Astrocyte (in vitro differentiated cells and primary cell): ENCODE measurements at places on chromosomes 11 and 22. TPM values are rescaled to one million over a fixed set of nuclear protein-coding genes. Genes with fewer than 3 reads are reported as not detected.

DNA sequence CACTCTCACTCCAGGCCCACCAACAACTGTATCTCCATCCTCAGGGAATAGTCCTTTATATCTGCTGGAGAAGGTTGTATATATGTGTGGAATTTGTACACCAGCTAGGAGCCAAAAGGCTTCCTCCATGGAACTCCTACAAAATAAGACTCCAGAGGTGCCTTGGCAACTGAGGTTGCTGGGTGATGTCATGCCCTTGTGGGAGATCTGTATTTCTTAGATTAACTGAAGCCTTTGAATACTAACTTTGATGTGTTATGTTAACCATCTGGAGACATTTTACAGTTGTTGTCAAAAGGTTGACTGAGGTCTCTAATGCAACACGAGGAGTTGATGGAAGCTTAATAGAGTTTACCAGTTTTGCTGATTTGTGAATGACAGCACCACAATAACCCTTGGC, 139.5 kb upstream of the TTC12 start:
- no peak overlapping the region for H3K27ac ChIP-seq
- peaks cover 21% of the 10 kb centered on the region for H3K27me3 ChIP-seq
- no peak for DNase-seq
- H3K4me3 ChIP-seq: no peak overlapping the region
- peaks cover 17% of the 10 kb centered on the region for H3K4me1 ChIP-seq
- no peaks in the 10 kb centered on the region for H3K36me3 ChIP-seq

GRCh38 chr11:76694664-76695063, 24.1 kb upstream of the LRRC32 start:
- H3K27ac ChIP-seq: no peak overlapping the region
- peak; percentile 73 for DNase-seq
- no peaks in the 10 kb centered on the region for H3K36me3 ChIP-seq
- H3K4me1 ChIP-seq: peaks cover 17% of the 10 kb centered on the region
- no peak overlapping the region for H3K4me3 ChIP-seq

- no peaks in the 10 kb centered on the region for H3K4me1 ChIP-seq
- no peak overlapping the region for H3K27ac ChIP-seq
- no peak overlapping the region for H3K4me3 ChIP-seq
- H3K36me3 ChIP-seq: no peaks in the 10 kb centered on the region
- no peak for DNase-seq
Observed at GRCh38 chr22:43743131-43743530, 69.0 kb downstream of the EFCAB6 start.

DNA sequence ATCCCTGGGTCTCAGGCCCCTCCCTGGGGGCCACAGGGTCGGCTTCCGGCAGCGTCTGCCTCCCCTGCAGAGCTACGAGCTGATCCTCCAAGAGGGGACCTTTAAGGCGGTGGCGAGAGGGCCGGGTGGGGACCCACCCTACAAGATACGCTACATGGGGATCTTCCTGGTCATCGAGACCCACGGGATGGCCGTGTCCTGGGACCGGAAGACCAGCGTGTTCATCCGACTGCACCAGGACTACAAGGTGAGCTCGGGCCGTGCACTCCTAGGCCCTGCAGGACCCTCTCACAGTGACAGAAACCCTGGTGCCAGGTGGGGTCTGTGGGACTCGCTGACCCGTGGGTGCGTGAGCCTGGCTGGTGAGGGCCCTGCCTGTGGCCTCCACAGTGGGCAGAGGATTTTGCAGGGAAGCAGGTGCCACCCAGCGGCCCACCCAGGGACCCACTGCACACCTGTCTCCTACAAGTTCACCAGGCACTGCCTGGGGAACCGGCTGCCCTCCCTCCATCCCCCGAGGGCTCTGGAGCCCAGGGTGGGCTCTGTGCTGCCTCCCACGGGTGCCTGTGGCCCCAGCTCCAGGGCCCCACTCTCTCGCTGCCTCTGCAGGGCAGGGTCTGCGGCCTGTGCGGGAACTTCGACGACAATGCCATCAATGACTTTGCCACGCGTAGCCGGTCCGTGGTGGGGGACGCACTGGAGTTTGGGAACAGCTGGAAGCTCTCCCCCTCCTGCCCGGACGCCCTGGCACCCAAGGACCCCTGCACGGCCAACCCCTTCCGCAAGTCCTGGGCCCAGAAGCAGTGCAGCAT, 13.7 kb downstream of the MUC5B start:
- H3K4me1 ChIP-seq: no peaks in the 10 kb centered on the region
- H3K27me3 ChIP-seq: no peaks in the 10 kb centered on the region
- DNase-seq: no peak
- H3K27ac ChIP-seq: no peak overlapping the region
- no peaks in the 10 kb centered on the region for H3K36me3 ChIP-seq

Gene TECTA
- total RNA-seq: 0.84 and 0.91 TPM in 2 replicates

Gene OR8G5
- not detected in 2 replicates for total RNA-seq
